Bronchial smooth muscle cell (primary cell): ENCODE measurements at places on chromosomes 3 and 15. TPM values are rescaled to one million over a fixed set of nuclear protein-coding genes. Genes with fewer than 3 reads are reported as not detected.

The ADGRG7 gene
- total RNA-seq = not detected in 2 replicates

The GOLGA8O gene
- total RNA-seq = 1.1 and 2.9 TPM in 2 replicates

The MAGEL2 gene
- under 0.01 TPM in 2 replicates for total RNA-seq

The AVEN gene
- 14.2 and 19.4 TPM in 2 replicates for total RNA-seq

The USP8 gene
- 32.0 and 33.3 TPM in 2 replicates for total RNA-seq

The IQCF5 gene
- total RNA-seq = not detected in 2 replicates

The HES1 gene
- total RNA-seq = 2.4 and 4.7 TPM in 2 replicates

The DAPK2 gene
- 1.2 and 2.4 TPM in 2 replicates for total RNA-seq

The GP5 gene
- under 0.01 and 0.09 TPM in 2 replicates for total RNA-seq

The GOLGA6D gene
- total RNA-seq = under 0.01 TPM in 1 of 2 replicates, not detected in the other

The KBTBD13 gene
- total RNA-seq = not detected in 2 replicates

The DGKG gene
- 2.5 TPM in 1 of 2 replicates, not detected in the other for total RNA-seq

The ERICH6 gene
- under 0.01 and 0.17 TPM in 2 replicates for total RNA-seq

The NR2E3 gene
- total RNA-seq = 0.09 and 0.47 TPM in 2 replicates

The DNAH1 gene
- total RNA-seq = 2.0 and 4.8 TPM in 2 replicates

The TNFAIP8L3 gene
- 30.9 and 80.4 TPM in 2 replicates for total RNA-seq

The BDH1 gene
- 1.4 and 2.0 TPM in 2 replicates for total RNA-seq

The GOLGA6B gene
- under 0.01 TPM in 1 of 2 replicates, not detected in the other for total RNA-seq

The PPARG gene
- 22.4 and 25.3 TPM in 2 replicates for total RNA-seq

The HCN4 gene
- total RNA-seq = under 0.01 TPM in 1 of 2 replicates, not detected in the other

The MFAP1 gene
- total RNA-seq = 32.0 and 33.7 TPM in 2 replicates

The SLC2A2 gene
- not detected in 2 replicates for total RNA-seq

The TM4SF1 gene
- 59.8 and 183 TPM in 2 replicates for total RNA-seq

The IL17RB gene
- under 0.01 and 0.09 TPM in 2 replicates for total RNA-seq

The CCDC54 gene
- not detected in 2 replicates for total RNA-seq

The LIPC gene
- total RNA-seq = 0.32 and 4.0 TPM in 2 replicates

The GPR62 gene
- total RNA-seq = not detected in 2 replicates

The FOXB1 gene
- not detected in 2 replicates for total RNA-seq

The TEX55 gene
- not detected in 2 replicates for total RNA-seq

The DTWD1 gene
- total RNA-seq = 31.9 and 41.8 TPM in 2 replicates
